Mucosa of gallbladder (tissue), 1 donor: ENCODE measurements at places on chromosomes 1 and 21. TPM values are rescaled to one million over a fixed set of nuclear protein-coding genes. Genes with fewer than 3 reads are reported as not detected.

DNA sequence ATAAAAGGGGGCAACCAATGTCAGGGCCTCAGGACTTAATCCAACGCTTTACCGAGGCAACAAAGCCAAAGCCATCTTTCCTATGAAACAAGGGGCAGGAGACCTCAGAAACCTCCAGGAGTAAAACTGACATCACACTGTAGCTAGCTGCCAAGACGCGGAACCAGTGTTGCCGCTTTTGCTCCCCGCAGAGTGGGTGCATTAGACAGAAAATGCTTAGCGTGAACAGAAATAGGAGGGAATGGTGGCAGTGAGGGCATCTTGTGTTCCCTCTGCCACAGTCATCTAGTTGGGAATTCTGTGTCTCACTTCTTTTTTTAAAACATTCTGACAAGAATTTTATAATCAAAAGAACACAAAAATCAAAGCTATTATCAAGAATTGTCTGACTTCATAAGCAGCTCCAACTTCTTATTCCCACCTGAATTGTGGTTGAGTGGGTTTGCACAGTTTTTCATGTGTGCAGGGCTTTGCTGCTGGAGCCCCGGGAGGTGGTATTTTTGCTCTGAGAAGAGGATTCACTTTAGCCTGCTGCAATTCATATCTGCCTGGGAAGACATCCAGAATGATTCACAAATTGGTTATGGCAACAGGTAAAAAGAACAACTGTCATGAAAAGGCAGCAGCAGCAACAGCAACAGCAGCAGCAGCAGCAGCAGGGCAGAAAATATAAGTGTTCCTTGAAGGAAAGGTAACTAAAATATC, 82.2 kb upstream of the DIRAS3 start:
- no peak for DNase-seq

- DNase-seq: no peak
Observed at GRCh38 chr21:45370575-45370974, 34.4 kb upstream of the COL18A1 start.

GRCh38 chr1:94554580-94554979, 13.0 kb upstream of the F3 start:
- no peak for DNase-seq

DNA sequence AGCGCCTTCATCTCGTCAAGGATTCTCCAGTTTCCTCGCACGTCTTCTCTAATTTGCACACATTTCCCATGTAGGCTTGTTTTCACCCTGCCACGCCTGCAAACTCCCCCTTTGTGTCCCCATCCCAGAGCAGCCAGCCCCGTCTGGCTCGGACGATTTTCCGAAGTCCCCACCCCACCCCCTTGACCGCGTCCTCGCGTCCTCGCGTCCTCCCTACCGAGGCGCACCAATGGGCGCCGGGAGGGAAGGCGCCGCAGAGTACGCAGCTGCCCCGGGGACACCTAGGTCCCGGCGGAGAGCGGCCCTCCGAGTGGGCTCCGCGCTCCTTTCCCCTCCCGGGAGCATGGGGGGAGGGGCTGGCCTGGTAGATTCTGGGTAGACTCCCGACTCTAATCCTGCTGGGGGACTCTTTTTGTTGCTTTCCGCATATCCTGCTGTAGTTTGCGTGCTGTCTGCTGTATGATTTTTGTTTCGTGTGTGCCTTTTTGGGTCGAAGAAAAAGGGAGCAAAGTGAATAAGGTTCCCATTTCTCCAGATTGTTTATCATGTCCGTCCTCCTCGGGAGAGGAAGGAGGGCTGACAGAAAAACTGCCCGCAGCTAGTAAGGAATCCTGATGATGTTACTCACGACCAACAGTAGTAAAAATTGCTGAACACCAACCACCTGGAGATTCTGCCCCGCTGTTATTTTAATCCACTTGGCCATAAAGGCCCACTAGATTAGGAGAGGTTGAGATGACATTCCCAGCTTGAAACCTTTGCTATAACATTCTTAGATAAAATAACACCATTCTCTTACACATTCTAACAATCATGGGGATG, 1.5 kb downstream of the CACHD1 start:
- DNase-seq: no peak

Gene PMF1
- total RNA-seq: 43.4 TPM

Gene EPHX1
- 231 TPM for total RNA-seq
